ENCODE measurements at places on chromosomes 16 and 17. TPM values are rescaled to one million over a fixed set of nuclear protein-coding genes. Genes with fewer than 3 reads are reported as not detected.

TNP2 gene
- total RNA-seq = not detected

CORO1A gene
- 10.3 TPM for total RNA-seq

MYH3 gene
- 0.87 TPM for total RNA-seq

XYLT1 gene
- 1.6 TPM for total RNA-seq

KRTAP4-5 gene
- total RNA-seq = not detected

ZNF624 gene
- total RNA-seq = 1.4 TPM

SOST gene
- total RNA-seq = not detected

CD7 gene
- total RNA-seq = 0.64 TPM

PLCG2 gene
- 5.2 TPM for total RNA-seq

ABI3 gene
- 5.6 TPM for total RNA-seq

PRR35 gene
- total RNA-seq = not detected

CACNG1 gene
- total RNA-seq = not detected

KRTAP2-3 gene
- total RNA-seq = not detected

SPNS2 gene
- 12.7 TPM for total RNA-seq

KCNJ18 gene
- not detected for total RNA-seq

KCNAB3 gene
- total RNA-seq = 0.52 TPM

AANAT gene
- total RNA-seq = not detected

SLC47A2 gene
- not detected for total RNA-seq

AIPL1 gene
- total RNA-seq = not detected

LGALS9C gene
- total RNA-seq = not detected

MMP28 gene
- 1.5 TPM for total RNA-seq

KCNH6 gene
- not detected for total RNA-seq
